ENCODE measurements at places on chromosomes 6 and 20. TPM values are rescaled to one million over a fixed set of nuclear protein-coding genes. Genes with fewer than 3 reads are reported as not detected.
A peak's percentile ranks its signal among the peaks of the same experiment; 100 is the strongest.

DNA sequence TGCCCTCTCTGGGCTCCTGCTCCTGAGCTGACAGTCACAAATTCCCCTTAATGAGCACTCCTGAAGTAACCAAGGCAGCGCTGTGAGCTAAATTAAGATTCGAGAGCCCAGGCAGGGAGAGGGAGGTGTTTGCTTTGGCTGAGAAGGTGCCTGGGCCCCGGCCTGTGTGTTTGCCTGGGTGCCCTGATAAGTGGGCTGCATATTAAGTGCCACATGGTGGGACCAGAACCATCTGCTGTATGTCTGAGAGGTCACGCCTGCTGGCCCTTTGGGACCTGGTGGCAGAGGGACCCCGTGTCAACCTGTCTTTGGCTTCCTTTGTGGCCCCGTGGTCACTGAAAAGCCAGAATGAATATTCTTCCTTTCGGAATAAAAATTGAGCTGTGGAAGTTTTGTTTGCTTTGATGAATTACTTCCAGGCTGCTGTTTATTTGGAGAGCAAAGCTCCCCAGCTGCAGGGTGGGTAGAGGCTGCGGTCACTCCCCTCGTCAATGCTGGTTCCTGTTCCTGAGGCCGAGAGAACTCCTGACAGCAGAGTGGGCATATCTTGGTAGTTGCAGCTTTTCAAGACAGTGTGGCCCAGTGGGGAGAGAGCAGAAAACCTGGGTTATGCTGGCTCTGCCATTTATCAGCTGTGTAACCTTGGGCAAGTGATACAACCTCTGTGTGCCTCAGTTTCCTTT, 17.5 kb upstream of the KCNK16 start:
- no peak for DNase-seq
- H3K4me3 ChIP-seq = no peak overlapping the region
- no peaks in the 10 kb centered on the region for H3K4me1 ChIP-seq
- no peak overlapping the region for H3K27ac ChIP-seq
- peaks cover 46% of the 10 kb centered on the region for H3K27me3 ChIP-seq

DNA sequence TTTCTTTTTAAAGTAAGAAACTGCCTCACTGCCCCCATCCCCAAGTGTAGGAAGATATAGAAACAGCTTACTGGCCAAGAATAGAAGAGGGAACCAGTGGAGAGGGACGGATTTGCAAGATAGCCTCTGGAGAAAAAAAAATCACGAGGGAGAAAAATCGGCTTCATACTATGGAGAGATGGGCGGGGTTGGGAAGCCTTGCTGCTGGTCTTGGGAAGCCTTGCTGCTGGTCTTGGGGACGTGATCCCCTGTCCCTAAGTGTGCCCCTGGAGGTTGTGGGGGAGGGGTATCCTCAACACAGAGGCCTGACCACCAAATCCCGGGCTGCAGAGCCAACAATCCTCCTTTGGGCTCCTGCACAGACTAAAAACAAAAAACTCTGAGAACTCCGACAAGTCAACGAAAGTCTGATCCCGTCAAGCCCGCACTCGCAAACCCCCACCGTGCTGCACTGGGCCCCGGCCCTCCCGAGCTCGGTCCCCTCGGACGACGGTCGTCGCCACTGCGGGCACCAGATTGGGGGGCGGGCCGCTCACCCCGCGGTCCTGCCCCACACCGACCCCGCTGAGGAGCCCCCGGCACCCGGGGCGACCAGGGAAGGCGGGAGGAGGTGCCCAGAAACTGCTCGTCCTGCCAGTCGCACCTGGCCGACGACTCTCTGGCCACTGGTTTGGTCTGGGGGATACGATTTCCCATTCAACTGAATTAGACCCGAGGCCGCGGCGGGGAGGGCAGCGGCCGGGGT, 750 bp downstream of the MAP7 start:
- H3K27me3 ChIP-seq = no peaks in the 10 kb centered on the region
- H3K4me1 ChIP-seq = peaks cover 23% of the 10 kb centered on the region
- peak overlapping the region; percentile 70 for H3K27ac ChIP-seq

- H3K4me3 ChIP-seq = no peak overlapping the region
- H3K27ac ChIP-seq = no peak overlapping the region
- no peaks in the 10 kb centered on the region for H3K4me1 ChIP-seq
- DNase-seq = no peak
- no peaks in the 10 kb centered on the region for H3K27me3 ChIP-seq
- H3K36me3 ChIP-seq = no peaks in the 10 kb centered on the region
These were observed 169.7 kb upstream of the PTPRK start for GRCh38 chr6:128690063-128690462.

DNA sequence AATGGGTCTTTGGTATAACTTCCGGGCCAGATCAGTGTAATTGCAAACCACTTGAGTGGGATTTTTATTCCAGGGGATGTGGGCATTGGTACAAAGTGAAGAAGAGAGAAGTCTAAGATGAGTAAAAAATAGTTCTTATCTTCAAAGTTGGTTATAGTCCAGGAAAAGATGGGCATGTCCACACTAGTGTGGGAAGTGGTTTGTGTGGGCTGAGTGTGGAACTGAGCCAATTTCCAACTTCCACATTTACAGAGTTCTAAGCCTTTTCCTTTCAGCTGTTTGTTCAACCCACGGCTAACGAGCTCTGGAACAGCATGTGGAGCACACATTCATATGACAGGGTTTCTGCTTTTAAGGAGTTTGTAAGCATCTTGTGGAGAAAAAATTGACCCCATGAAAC, 72.3 kb upstream of the IFNGR1 start:
- no peak overlapping the region for H3K4me3 ChIP-seq
- H3K27me3 ChIP-seq = no peaks in the 10 kb centered on the region
- H3K27ac ChIP-seq = no peak overlapping the region
- DNase-seq = peak; percentile 16
- H3K36me3 ChIP-seq = no peaks in the 10 kb centered on the region

DNA sequence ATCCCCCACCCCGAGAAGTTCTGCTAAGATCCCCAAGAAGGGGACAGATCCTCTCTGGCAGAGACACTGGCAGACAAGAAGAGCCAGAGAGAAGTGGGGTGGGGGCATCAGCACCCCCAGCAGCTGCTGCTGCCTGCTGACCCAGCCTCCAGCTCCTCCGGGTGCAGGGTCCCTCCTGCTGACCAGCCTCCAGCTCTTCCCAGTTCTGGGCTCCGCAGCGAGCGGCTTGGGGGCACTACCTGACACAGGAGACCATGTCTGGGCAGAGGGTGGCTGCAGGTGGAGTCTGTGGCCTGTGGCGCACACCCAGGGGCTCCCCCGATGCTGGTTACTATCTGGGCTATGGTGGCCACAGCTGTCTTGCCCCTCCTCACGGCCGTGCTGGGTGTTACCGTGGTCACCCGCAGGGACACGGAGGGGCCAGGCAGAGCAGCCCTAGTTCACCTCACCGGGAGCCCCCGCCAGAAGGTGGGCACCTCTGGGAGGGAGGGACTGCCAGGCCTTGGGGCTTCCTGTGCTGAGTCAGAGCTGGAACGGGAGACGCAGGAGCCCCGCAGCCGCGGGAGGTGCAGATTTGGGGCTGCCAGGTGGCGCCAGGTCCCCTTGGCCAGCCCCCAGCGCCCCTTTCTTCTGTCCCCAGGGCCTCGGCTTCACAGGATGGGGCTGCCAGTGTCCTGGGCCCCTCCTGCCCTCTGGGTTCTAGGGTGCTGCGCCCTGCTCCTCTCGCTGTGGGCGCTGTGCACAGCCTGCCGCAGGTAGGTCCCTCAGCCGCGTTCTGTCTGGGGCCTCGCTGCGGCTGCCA, 630 bp downstream of the LIME1 start:
- no peak overlapping the region for H3K4me3 ChIP-seq
- no peak overlapping the region for H3K27ac ChIP-seq
- peaks cover 4% of the 10 kb centered on the region for H3K36me3 ChIP-seq
- DNase-seq = no peak
- H3K4me1 ChIP-seq = peaks cover 12% of the 10 kb centered on the region
- no peaks in the 10 kb centered on the region for H3K27me3 ChIP-seq

The PFDN6 gene
- 153 TPM for total RNA-seq

The TTI1 gene
- total RNA-seq = 21.8 TPM

The CABLES2 gene
- 13.5 TPM for total RNA-seq

The PTCRA gene
- not detected for total RNA-seq

The TCF15 gene
- total RNA-seq = 0.98 TPM

The CENPW gene
- 28.9 TPM for total RNA-seq
